ENCODE measurements at places on chromosomes 13 and 19.

DNA sequence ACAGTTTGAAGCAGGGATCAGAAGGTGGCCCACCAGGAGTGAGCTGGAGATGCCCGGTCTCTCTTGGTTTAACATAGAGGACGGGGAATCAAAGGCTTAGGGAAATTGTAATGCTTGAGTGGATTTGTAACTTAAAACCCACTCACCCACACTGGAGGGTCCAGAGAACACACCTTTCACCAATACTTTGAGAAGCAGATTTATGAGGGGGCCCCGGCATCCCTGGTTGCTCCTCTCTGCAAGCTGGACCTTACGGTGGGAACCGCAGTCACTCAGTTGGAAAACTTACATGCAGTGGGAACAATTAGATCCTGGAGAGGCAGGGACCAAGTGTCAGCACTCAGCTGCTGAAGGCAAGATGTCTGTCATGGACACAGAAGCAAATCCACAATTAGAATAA, 20.5 kb downstream of the PPP5C start:
- DNase-seq: no peak

GRCh38 chr19:38361633-38362075, 12.7 kb upstream of the PSMD8 start:
- peak; percentile 73 for DNase-seq

DNA sequence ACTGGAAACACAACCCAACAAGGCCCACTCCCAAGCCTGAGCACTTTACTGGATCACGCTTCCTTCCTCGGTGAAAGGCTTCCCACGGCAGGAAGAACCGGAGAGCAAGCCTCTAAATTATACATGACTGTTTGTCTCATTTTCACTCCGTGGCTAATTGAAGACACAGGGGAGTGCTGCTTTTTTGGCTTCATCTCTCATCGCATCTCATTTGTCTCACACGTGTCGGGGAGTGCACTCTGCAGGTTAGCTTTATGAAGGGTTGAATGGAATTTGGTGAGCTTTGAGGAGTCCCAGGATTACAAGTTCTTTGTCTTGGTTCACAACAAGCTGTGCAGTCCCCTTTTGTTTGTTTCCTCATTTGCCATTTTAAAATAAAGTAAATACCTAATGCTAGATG, 544.6 kb downstream of the GPC6 start:
- DNase-seq: no peak

DNA sequence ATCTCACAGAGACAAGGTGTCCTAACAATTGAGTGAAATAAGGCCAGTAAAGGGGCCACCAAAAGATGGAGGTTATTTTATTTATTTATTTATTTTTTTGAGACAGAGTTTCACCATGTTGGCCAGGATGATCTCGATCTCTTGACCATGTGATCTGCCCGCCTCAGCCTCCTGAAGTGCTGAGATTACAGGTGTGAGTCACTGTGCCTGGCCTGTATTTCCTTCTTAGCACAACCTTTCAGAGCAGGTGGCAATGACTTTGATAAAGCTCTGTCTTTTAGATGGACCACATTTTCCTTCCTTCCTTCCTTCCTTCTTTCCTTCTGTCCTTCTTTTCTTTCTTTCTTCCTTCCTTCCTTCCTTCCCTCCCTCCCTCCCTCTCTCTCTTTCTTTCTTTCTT, 11.0 kb upstream of the DOCK6 start:
- DNase-seq: no peak

DNA sequence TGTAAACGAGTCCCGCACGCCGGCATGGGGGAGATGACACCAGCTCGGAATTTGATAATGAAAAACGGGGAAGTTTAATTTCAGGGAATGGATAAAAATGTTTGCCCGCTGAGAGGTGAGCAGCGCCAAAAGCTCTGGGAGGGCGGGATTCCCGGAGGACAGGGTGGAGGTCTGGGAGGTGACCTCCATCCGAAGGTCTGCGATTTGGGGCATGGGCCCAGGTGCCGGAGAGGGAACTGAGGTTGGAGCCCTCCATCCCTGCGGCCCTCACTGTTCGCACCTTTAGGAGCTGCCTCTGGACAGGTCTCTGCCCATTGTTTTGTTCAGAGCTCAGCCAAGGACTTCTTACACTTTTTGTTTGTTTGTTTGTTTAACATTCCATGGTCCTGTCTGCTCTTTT, 129.8 kb downstream of the URI1 start:
- DNase-seq: no peak

GRCh38 chr19:1863638-1864479, 480 bp upstream of the KLF16 start:
- peak; percentile 92 for DNase-seq

GRCh38 chr13:98664510-98664909, 87.6 kb upstream of the STK24 start:
- no peak for DNase-seq

DNA sequence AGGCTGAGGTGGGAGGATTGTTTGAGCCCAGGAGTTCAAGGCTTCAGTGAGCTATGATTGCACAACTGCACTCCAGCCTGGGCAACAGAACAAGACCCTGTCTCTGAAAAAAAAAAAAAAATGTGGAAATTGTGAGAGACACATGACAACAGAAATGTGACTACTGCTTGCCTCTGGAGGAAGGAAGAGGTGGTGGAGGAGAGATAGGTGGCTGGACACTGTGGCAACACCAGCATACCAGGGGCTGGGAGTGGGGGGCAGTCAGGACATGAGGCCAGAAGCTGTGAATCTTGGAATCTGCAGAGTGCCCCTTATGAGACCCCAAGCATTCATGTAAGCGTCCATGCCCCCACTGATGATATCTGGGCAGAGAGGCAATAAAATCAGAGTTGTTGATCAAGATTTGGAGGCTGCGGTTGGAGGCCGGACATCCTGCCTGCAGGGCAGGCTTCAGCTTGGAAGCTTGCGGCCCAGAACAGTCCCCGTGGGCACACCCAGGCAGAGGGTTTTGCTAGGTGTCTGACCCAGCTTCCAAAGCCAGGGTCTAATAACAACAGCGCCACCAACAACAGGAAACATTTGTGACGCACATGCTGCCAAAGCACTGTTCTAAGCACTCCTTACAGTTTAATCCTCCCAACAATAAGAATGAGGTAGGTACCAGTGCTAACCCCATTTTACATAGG, 16.9 kb downstream of the FAM187B start:
- DNase-seq: peak; percentile 65

- DNase-seq: peak; percentile 54
Observed at GRCh38 chr19:12838182-12838885, at the start of gene MAST1. Gene MAST1, plus strand, starts transcription at chr19:12838515. Its CDS starts 58 bp downstream, at chr19:12838573.

- no peak for DNase-seq
Observed at GRCh38 chr13:111920932-111921705, 145.8 kb upstream of the SOX1 start.

DNA sequence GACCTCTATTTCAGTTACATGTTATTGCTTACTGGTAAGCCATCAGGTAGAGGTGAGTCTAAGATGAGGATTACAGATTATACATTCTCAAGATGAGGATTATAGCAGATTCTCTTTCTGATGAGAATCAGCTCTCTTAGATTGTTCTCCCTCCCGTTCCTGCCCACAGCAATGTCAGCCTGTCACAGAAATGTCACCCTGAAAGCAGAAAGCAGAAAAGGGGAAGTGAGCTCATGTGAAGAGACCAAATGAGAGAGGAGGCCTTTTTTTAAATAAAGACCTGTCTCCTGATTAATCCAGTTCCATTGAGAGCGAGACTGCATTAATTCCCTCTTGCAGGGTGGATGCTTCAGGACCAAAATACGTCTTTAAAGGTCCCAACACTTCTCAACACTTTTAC, 445.6 kb downstream of the KCTD12 start:
- no peak for DNase-seq

- DNase-seq: no peak
Observed at GRCh38 chr19:57771417-57771816, 1.9 kb downstream of the ZNF586 start.

- DNase-seq: no peak
Observed at GRCh38 chr19:39205449-39205764, 1.3 kb upstream of the SYCN start.

DNA sequence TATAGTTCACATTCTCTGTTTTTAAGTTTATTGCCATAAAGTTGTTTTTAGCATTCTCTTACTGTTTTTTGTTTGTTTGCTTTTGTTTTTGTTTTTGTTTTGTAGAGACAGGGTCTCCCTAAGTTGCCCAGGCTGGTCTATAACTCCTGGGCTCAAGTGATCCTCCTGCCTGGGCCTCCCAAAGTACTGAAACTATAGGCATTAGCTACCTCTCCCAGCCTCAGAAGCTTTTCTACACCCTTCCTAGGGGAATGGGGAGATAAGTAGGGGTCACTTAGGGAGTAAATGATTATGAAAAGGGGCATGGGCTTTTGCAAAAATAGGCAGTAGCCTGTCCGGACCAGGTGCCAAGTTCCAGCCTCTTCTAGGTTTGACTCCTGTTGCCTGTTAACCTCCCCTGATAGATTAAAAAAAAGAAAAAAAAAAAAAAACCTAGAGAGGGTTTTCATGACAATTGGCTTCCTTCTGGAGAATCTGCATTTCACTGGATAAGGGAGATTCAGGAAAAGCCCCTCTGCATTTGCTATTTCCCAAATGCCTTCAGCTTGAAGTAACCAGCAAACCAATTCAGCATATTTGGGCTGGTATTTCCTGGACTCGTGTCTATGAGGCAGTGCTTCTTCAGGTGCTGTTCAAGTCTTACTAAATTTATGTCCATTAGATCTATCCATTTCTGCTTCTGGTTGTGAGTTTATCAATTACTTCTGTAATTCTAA, 216.8 kb downstream of the TM9SF2 start:
- no peak for DNase-seq

GRCh38 chr19:6577476-6578125, 13.3 kb downstream of the CD70 start:
- no peak for DNase-seq

DNA sequence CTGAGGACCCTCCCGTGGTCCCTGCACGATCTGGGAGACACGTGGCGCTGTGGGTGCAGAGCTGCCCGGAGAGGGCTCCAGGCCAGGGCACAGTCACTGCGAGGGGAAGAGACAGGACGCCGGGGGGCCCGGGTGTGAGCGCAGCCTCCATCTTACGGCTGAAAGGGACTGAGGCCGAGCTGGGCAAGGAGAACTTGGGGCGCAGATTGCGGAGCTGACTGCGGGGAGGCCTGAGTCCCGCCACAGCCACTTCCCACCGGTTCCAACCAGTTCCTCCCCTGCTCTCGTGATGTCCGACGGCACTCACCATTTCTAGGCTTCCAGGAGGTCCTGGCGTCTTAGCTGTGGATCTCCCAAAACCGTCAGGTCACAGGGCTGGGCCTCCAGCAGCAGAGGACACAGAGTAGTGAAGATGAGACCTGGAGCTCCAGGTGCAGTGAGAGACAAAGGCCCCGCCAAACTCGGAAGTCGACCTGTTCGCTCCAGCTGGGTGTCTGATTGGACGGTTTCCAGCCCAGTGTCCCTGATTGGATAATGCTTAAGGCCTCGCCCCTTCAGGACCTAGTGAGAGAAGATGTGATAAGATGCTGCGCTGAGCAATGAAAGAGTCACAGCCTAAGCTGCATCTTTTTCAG, 4.8 kb upstream of the ZNF253 start:
- DNase-seq: peak; percentile 10

GRCh38 chr13:43478211-43478610, 308.6 kb downstream of the ENOX1 start:
- DNase-seq: no peak

- no peak for DNase-seq
Observed at GRCh38 chr13:94178625-94179244, 300.7 kb downstream of the DCT start.
